ENCODE measurements at places on chromosomes 3 and 15. TPM values are rescaled to one million over a fixed set of nuclear protein-coding genes. Genes with fewer than 3 reads are reported as not detected.
A peak's percentile ranks its signal among the peaks of the same experiment; 100 is the strongest.

DNA sequence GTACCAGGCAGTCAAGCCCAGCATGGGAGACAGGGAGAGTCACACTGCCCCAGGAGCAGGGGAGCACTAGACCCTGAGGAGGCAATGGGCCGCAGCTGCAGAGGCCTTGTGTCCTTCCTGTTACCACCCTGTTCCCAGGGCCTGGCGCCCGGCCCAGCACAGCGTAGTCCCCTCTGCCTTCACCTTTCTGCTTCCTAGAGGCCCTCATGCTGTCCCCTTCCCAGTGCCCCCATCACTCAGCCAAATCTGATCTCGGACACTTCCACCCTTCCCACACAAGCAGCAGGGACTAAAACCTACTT, 6.9 kb upstream of the TBC1D2B start:
- DNase-seq: no peak

DNA sequence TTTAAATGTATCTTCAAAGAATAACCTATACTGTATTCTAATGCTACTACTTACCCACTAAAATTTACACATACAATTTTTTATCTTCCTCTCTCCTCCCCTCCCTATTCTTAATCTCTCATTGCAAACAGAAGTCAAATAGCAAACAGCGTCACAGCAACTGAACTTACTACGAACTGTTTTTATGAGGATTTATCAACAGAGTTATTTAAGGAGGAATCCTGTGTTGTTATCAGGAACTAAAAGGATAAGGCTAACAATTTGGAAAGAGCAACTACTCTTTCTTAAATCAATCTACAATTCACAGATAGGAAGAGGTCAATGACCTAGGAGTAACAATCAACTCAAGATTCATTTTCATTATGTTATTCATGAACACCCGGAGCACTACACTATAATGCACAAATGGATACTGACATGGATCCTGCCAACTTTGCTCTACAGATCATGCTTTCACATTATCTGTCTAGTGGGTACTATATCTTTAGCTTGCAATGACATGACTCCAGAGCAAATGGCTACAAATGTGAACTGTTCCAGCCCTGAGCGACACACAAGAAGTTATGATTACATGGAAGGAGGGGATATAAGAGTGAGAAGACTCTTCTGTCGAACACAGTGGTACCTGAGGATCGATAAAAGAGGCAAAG, 984 bp downstream of the FGF7 start:
- DNase-seq: no peak

DNA sequence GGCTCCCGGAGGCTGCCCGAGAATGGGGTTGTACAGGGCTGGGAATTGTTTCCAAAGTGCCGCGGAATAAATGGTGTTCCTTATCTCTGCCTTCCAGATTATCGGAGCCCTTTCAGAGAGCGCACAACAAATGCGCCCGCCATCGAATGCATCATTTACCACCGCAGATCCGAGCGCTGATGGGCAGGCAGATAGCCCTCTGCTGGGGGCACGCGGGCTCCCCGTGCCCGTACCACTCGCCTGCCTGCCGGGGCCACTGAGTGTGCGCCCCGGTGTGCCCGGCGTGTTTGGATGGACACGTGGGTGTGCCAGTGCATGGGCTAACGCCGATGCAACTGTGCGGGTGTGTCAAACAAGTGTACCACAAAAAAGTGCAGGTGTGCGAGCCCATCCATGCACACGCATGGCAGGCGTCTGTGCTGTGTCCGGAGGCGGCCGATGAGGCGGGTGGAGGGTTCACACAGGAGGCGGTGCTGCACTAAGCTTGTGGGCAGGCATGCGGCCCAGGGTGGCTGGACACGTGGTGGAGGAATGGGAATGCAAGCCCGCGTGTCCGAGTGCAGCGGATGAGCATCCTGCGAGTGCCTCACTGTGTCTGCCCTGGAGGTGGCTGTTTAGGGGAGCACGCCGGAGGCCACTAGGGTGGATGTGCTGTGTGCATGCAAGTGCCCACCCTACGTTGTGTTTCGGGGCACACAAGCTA, 3.8 kb upstream of the GATA2 start:
- DNase-seq: no peak

GRCh38 chr3:40417845-40418543, 31.0 kb downstream of the ENTPD3 start:
- DNase-seq: no peak

Gene SLC15A2
- 1.5 TPM for total RNA-seq

GRCh38 chr3:41662288-41662687, 299.6 kb downstream of the ULK4 start:
- DNase-seq: no peak

DNA sequence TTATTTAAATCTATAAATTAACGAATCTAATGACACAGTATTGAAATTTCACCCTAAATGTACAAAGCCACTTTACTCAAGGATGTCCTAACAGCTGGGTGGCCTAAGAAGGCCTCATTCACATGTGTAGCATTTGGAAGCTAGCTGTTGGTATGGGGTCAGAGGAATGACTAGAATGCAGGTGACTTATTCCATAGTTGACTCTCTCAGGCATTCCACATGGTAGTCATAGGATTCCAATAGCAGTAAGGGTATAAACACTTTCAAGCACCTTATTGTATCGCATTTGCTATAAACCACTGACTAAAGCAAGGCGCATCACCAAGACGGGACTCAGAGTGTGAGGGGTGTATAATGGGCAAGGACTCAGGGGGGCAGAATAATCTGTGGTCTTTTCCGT, 294.8 kb upstream of the EPHA3 start:
- DNase-seq: no peak

DNA sequence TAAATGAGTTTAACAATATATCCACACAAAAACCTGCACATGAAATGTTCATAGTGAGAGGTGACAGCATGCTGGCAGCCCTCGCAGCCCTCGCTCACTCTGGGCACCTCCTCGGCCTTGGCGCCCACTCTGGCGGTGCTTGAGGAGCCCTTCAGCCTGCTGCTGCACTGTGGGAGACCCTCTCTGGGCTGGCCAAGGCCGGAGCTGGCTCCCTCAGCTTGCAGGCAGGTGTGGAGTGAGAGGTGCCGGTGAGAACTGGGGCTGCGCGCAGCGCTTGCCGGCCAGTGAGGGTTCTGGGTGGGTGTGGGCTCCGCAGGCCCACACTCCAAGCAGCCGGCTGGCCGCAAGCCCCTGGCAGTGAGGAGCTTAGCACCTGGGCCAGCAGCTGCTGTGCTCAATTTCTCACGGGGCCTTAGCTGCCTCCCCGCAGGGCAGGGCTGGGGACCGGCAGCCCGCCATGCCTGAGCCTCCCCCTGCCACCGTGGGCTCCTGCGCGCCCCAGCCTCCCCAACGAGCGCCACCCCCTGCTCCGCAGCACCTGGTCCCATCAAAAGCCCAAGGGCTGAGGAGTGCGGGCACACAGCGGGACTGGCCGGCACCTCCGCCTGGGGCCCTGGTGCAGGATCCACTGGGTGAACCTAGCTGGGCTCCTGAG, 3.4 kb downstream of the CCDC13 start:
- DNase-seq: no peak

DNA sequence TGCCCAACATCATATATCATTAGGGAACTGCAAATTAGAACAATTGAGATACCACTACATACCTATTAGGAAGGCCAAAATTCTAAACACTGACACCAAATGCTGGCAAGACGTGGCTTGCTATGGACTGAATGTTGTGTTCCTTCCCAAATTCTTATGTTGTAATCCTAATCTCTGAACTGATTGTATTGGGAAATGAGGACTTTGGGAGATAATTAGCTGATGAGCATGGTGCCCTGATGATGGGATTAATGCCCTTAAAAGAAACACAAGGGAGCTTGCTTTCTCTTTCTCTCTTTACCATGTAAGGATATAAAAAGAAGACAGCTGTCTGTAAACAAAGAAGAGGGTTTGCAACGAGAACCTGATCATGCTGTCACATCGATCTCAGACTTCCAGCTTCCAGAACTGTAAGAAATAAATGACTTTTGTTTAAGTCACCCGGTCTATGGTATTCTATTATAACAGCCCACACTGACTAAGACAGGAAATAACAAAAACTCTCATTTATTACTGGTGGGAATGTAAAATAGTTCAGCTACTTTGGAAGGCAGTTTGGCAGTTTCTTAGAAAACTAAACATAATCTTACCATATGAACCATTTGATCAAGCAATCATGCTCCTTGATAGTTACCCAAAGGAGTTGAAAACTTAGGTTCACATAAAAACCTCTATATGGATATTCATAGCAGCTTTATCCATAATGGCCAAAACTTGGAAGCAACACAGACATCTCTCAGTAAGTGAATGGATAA, 458.3 kb upstream of the CBLB start:
- no peak for DNase-seq

- no peak for DNase-seq
Measured at GRCh38 chr3:109089265-109089664, 28.7 kb downstream of the MORC1 start.

Gene LYZL4
- not detected for total RNA-seq

- DNase-seq: no peak
Measured at GRCh38 chr3:168517249-168518071, 421.7 kb upstream of the GOLIM4 start.

GRCh38 chr15:92661956-92662355, 6.4 kb upstream of the FAM174B start:
- DNase-seq: no peak

DNA sequence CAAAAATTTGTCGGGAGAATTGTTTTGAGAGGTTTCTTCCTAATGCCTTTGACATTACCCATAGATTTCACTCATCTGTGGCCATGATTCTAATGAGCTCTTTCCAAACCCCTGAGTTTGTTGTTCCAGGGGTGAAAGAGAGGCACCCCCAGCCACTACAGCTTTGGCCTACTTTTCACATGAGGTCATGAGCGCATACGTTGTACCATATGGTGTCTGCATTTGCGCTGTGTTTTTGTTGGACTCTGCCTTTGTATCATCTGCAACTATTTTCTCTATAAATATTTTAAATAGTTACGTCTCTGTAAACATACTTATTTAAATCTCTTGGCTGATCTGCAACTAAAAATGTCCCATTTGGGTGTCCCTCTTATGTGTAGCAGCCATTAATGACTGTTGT, 107.9 kb downstream of the LRTM1 start:
- DNase-seq: no peak

GRCh38 chr3:139122221-139122581, 77.5 kb upstream of the PRR23C start:
- DNase-seq: no peak

DNA sequence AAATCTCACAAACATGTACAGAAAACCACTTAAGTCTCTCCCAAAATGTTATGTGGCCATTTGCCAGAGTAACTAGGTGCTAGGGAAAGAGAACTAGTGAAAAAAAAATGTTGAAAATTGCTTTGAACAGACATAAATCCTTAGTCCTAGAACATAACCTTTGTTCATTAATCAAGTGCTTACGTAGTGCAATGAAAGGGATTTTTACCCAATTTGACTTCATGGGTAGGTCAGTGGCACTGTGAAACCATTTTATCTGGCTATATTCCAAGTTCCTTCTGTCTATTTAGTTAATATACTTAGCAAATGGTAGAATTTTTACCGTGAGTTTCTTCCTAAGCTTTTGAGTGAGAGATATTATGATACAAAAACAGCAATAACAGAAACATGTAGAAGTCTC, 209.4 kb downstream of the DIPK2A start:
- no peak for DNase-seq

- DNase-seq: peak; percentile 57
Measured at GRCh38 chr15:73965094-73965757, 26.9 kb downstream of the STOML1 start.

DNA sequence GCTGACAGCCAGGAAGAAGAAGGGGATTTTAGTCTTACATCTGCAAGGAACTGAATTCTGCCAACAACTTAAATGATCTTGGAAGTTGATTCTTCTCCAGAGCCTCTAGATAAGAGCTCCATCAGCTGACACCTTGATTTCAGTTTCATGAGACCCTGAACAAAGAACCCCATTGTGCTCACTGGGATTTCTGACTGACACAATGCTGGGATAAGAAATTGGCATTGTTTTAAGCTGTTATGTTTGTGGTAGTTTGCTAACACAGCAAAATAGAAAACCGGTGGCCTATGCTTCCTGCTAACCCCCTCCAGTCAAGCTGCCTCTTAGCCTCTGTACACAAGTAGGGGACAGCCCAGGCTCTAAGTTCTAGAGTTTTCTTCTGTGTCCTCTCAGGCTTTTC, 36.2 kb downstream of the MASP1 start:
- no peak for DNase-seq

GRCh38 chr15:51692154-51692553, 10.9 kb downstream of the SCG3 start:
- DNase-seq: no peak

DNA sequence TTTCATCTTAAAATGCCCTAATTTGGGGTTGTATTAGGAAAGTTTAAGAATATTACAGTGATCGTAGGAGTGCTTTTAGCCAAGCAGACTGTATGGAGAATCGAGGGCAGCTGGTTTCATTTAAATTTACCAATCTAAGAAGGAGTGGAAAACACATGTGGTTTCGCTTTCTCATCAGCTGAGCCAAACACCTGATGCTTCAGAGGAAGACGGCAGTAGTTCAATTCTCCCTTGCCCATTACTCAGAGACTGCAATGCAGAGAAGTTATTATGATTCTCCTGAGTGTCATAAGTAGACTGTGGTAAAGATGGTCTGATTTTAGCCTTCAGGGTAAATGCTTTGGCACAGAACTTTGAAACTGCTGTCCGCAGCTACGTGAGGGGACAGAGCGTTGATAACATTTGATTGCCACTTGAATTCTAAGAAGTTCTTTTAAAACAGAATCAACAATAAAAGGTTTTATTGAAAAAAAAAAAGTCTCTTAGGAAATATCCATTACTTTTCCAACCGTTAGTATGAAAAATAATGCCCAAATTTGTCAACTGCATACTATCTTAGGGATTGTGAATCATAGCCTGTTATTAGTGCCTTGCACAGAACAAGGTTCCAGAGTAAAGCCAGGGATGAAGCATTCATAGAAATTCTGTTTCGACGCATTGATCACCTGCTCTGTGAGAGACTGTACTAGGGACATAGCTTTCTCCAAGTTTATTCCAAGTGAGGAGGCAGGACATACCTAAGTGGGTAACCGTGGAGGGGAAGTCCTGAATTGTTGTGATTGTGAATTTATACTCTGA, 25.6 kb downstream of the LYSMD4 start:
- no peak for DNase-seq

DNA sequence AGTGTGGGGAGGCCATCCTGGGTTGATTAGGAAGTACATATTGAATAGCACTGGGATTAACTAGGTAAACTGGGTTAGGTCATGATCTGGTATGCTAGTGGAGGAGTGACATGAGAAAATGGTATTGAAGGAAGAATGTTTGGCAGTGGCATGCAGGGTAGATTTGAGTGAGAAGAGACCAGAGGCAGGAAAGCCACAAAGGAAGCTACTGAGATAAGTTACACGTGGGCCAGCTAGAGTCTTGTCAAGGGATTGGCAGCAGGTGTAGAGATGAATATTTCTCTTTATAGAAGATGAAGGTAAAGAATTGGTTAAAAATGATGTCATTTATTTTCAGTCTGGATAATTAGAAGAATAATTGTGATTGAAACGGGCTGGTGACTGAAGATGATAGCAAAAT, 91.0 kb upstream of the TPRG1 start:
- DNase-seq: no peak

Gene ANKRD34C
- not detected for total RNA-seq
